ENCODE measurements at places on chromosomes 5 and 9. TPM values are rescaled to one million over a fixed set of nuclear protein-coding genes. Genes with fewer than 3 reads are reported as not detected.

- no peak for DNase-seq
Measured at GRCh38 chr5:86968301-86968753, 299.4 kb upstream of the RASA1 start.

DNA sequence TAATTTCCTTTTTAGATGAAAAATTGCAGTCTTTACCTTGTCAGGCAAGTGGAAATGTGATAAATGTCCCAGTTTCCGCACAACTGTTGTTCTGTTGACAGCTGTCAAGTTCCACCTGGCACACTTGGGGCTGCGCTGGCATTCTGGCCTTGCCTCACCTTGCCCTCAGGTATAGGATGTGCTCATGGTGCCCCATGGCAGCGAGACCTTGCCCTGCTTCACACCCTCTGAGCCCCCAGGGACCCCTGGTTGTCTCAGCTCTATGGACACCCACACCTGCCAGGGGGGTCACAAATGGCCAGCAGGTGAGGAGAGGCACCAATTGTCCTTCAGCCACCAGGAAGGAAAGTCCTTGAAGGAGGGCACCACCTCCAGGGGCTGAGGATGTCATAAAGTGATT is 37.5 kb upstream of the SEMA4D start:
- DNase-seq = no peak

The TRIM32 gene
- total RNA-seq = 13.7 TPM

- DNase-seq = no peak
Measured at GRCh38 chr5:56686337-56687195, 128.8 kb upstream of the MAP3K1 start.

GRCh38 chr5:65102371-65102975 is 333.7 kb downstream of the CWC27 start:
- DNase-seq = no peak

DNA sequence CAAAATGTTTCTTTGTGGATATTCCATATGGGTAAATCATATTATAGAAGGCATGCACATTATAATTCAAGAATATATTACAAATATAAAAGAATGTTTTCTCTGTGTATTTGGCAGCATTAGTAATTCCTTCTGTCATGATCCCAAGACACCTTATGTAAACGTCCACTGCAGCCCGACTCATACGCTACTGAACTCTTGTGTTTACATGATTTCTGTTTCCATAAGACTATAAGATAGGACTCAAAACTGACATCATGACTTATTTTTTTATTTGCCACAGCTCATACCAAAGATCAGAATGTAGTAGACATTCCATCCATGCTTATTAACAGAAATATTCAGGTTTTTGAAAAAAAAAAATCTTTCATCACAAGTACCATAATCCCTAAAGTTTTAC is 234.1 kb downstream of the AP3B1 start:
- no peak for DNase-seq

DNA sequence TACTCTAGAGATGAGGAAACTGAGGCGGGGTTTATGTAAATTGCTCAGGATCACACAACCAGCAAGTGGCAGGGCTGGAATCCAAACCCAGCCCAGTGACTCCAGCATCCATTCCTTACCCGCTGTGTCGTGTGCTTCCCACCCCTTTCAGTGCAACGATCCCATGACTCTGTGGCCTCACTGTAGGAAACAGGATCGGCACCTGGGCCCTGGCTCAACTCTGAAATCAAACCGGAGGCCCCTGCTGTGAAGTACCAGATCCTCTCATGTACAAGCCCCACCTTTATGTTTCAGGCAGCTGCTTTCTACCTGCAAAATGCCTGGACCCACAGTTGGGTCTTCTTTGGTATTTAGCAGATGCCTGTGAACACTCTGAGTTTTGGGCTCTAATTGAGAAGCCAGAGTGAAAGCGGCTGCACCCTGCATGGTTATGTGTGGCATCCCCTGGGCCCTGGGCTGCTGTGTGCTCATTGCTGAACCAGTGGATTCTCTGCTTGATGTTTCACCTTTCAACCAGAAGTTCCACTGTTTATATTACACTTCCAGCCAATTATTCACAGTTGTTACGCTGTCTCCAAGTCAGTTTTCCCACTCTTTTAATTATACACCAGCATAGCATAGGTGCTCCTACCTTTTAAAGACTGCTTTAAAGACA is 36.7 kb downstream of the ABLIM3 start:
- DNase-seq = no peak

DNA sequence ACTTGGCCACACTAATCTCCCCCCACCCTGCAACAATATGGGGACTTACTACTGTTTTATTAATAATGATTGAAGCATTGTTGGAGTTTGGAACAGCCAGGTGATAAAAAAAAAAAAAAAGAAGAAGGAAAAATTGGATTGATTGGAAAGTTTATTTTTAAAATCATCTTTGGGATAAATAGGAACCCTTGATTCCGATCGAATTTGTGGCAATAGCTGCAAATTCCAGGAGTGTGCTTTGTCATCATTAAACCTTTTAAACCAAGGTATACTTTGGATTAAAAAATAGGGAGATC is 907 bp upstream of the NR2F1 start:
- DNase-seq = no peak

- no peak for DNase-seq
Measured at GRCh38 chr9:19441730-19442129, 32.9 kb downstream of the ACER2 start.

DNA sequence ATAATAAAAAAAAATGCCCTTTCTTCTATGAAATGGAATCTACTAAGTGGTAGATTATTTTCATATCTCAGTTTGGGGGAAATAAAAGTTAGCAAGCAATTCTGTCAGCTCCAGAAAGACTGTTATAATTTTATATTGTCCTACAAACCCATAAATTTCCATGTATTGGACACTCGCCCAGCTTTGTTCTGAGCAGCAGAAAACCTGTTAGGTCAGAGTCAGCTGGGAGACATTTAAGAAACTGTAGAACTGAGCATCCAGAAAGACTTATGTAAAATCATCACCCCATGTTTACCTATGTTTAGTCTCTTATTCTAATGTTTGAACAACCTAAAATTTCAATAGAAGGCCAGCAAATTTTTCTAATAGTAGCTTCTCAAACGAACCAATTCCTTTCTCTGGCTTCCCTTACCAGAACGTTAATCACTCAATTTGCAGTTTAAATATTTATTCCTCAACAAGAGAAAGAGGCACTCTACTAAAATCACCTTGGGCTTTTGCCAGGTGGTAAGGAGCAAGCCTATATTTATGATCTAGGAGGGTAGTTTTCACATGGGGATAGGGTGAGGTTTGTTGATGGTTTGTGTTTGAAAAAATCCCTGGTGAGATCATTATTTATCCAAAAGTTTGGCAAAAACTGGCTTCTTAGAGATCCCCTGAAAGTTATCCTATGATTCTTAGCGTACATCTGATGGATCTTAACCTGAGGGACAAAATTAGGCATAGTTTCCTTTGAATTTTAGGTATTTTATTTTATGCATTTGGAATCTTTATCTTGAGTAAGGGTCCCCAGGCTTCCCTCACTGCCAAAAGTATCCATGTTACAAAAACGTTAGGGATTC is 34.4 kb downstream of the MACROH2A1 start:
- DNase-seq = no peak

DNA sequence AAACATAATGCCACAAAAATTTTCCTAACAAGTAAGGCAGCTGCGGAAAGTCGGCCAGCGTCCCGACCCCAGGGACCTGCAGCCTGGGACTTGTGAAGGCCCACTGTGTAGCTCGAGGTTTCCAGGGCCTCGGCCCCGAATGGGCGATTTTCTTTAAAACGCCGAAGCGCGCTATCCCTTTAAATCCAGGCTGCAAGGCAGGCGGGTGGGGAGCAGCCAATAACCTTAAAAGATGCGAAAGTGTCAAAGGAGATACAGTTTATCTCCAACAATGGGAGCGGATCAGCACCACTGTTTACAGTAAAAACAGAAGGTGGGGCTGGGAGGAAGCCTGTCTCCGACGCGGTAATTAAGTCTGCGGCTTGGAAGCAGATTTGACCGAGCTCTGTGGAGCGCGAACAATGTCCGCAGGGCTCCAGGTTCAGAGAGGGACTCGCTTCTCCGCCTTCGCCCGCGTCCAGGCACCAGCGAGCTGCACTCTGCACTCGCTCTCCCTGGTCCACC is 1.7 kb upstream of the ZSWIM6 start:
- no peak for DNase-seq

GRCh38 chr5:146643776-146644175 is 127.8 kb upstream of the GPR151 start:
- no peak for DNase-seq

The MLANA gene
- total RNA-seq = not detected

GRCh38 chr9:101995231-101995630 is 256.8 kb upstream of the GRIN3A start:
- no peak for DNase-seq

The SLC46A2 gene
- total RNA-seq = not detected

DNA sequence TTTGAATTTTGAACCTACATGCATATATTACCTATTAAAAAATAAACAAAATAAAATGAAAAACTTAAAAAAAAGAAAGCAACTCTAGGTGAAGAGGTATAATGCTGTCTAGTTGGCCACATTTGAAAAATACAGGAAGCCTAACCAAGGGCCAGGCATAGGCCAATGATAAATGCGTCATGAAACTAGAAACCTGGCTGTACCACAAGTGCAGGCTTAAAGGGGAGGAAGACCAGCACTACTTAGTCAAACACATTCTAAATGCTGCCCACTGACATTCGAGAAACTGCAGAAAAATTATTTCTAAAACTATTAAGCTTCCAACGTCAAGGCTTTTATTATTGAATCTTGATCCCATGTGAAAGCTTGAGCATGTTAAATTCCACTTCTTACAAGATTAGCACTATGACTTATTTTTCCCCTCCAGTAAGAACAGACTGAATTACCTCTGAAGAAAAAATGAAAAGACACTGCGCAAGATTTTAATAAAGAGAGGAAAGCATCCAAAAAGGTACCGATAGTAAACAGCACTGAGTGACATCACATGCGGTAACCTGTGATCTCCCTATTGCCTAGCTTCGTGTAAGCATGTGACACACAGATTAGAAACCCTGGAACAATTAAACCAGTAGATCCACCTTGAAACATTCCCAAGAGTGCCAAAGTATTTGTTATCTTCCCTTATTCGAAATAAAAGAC is 16.2 kb downstream of the CDC14B start:
- DNase-seq = no peak

DNA sequence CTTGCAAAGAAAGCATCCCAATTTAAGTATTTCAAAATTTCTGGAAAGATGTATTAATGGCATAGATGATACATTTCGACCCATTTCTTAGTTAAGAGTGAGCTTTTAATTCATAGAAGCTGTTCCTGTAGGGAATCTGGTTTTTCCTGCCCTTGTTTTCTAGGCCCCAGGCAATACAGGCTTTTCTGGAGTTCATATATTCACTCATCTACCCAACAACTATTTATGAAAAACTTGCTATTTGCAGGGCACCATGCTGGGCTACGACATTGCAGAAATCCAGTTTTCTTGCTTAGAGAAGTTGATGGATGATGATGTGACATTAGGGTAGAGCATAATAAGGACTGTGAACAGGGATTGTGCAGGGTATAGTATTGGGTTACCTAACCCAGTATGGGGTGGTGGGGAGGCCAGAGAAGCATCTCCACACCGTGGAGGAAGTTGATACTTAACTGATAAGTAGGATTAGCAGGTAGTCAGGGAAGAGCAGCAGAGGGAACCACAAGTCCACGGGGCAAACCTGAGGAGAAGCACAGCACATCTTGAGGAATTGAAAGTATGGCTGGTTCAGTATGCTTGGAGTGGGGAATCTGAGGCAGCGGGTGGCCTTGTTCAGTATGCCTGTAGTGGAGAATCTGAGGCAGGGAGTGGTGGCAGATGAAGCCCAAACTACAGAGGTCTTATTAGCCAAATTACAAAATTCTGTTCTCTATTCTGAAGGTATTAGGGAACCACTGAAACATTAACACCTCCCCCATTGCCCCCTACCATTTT is 247.5 kb downstream of the ARRDC3 start:
- DNase-seq = no peak

The BBLN gene
- total RNA-seq = 74.1 TPM

GRCh38 chr9:138003485-138004190 is 126.1 kb downstream of the CACNA1B start:
- no peak for DNase-seq

The FAM221B gene
- total RNA-seq = not detected

DNA sequence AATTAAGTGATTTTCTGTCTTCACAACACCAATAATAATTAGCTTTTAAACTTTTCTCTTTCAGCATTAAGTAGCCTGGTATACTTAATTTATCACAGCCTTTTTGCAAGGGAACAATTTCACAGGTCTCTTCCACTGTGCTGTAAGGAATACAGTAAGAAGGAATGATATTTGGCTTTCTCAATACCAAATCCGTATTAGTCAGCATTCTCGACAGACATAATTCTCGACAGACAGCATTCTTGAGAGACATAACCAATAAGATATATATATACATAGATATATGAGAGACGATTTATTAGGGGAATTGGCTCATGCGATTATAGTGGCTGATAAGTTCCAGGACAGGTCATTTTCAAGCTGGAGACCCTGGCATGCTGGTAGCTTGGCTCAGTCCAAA is 18.0 kb downstream of the PRKAA1 start:
- DNase-seq = no peak
